ENCODE measurements at places on chromosomes 3 and 15. TPM values are rescaled to one million over a fixed set of nuclear protein-coding genes. Genes with fewer than 3 reads are reported as not detected.

Gene SNTN
- 12.8 TPM for total RNA-seq

Gene IL5RA
- total RNA-seq = 5.6 TPM

Gene RSRC1
- 29.8 TPM for total RNA-seq

Gene ZIC1
- not detected for total RNA-seq

Gene TNFSF10
- 168 TPM for total RNA-seq

Gene STAC
- total RNA-seq = 51.4 TPM

Gene SCAANT1
- not detected for total RNA-seq

Gene ADAM10
- 166 TPM for total RNA-seq

Gene GFM1
- total RNA-seq = 38.7 TPM

Gene MYO5C
- 74.7 TPM for total RNA-seq

Gene FOXB1
- not detected for total RNA-seq

GRCh38 chr3:155308831-155309230 is 15.3 kb upstream of the STRIT1 start:
- H3K36me3 ChIP-seq = no peaks in the 10 kb centered on the region
- H3K4me1 ChIP-seq = no peaks in the 10 kb centered on the region
- H3K27ac ChIP-seq = no peak overlapping the region

- DNase-seq = no peak
- H3K36me3 ChIP-seq = no peaks in the 10 kb centered on the region
- no peak overlapping the region for H3K4me3 ChIP-seq
- H3K27ac ChIP-seq = no peak overlapping the region
- H3K27me3 ChIP-seq = no peaks in the 10 kb centered on the region
- H3K4me1 ChIP-seq = peaks cover 30% of the 10 kb centered on the region
Observed at GRCh38 chr3:194573680-194574437, 59.4 kb downstream of the TMEM44 start.

GRCh38 chr15:38707802-38708671 is 143.4 kb upstream of the RASGRP1 start:
- H3K4me3 ChIP-seq = no peak overlapping the region
- DNase-seq = no peak
- peaks cover 3% of the 10 kb centered on the region for H3K27me3 ChIP-seq
- H3K4me1 ChIP-seq = no peaks in the 10 kb centered on the region

DNA sequence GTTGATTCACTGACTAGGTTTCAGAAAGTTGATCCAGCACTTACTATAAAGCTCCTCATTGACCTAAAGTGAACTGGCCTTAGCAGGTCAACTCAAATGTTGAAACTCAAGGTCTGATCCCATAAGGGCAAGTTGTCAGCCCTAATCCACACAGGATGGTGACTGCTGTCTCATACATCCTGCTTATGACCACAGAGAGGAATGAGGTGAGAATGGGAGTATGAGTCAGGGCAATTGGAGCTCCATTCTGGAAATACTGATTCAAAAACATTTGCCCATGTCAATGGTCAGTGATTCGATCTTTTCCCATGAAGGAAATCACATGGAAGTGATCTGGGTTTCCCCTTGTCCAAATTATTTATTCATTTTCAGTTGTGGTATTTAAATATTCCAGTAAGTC is 78.7 kb downstream of the ZNF385D start:
- H3K27me3 ChIP-seq = no peaks in the 10 kb centered on the region
- H3K36me3 ChIP-seq = no peaks in the 10 kb centered on the region
- no peak overlapping the region for H3K27ac ChIP-seq
- DNase-seq = no peak
- no peak overlapping the region for H3K4me3 ChIP-seq

GRCh38 chr15:92845126-92845508 is 55.0 kb upstream of the CHD2 start:
- no peak overlapping the region for H3K4me3 ChIP-seq
- peak overlapping the region; percentile 82 for H3K27ac ChIP-seq
- H3K4me1 ChIP-seq = peaks cover 31% of the 10 kb centered on the region
- H3K27me3 ChIP-seq = no peaks in the 10 kb centered on the region

- H3K4me3 ChIP-seq = no peak overlapping the region
- DNase-seq = no peak
Observed at GRCh38 chr15:69983696-69984265, 113.9 kb downstream of the TLE3 start.

DNA sequence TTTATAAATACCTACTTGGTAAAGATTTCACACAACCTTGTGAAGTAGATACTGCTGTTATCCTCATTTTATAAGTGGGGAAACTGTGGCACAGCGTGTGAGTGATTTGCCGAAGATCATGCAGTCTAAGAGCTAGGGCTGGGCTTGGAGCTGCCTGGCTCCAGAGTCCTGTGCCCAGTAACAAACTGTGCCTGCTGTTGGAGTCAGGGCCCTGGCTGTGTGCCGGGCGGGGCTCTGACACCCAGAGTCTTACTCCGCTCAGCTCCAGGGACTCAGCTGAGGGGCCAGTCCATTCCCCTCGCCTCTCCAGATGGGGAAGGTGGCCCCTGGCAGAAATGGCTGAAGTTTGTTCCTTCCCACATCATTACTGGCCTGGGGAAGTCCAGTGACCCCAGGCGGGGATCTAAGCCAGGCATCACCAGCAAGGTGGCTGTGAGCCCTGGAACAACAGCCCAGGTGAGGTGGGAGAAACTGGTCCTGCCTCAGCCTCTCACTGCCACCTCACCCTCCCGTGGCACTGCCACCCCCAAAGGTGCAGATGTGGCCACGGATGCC is 17.3 kb upstream of the PLXNA1 start:
- DNase-seq = peak; percentile 30
- peaks cover 15% of the 10 kb centered on the region for H3K4me1 ChIP-seq
- H3K4me3 ChIP-seq = no peak overlapping the region

DNA sequence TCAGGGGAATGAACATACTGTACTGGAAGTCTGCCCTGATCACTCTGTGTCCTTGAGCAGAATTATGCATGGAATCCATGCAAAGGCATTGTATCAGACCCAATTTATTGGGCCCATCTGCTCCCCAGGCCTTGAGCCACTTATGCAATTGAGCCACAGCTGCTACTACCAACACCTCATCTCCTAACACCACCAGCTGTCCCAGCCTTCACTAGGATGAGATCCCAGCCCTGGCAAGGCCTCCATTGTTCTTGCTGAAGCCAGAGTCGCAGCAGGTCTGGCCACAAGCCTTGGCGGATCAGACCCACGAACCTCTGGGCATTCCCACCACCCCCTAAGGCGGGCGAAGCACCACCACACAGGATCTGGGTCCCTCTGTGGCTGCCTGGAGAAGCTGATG is 9.2 kb upstream of the NME9 start:
- DNase-seq = no peak
- no peak overlapping the region for H3K4me3 ChIP-seq
- no peaks in the 10 kb centered on the region for H3K36me3 ChIP-seq
- no peaks in the 10 kb centered on the region for H3K4me1 ChIP-seq

- peak; percentile 84 for DNase-seq
- H3K4me3 ChIP-seq = peak overlapping the region; percentile 84
- H3K27ac ChIP-seq = peak overlapping the region; percentile 98
- H3K4me1 ChIP-seq = peaks cover 21% of the 10 kb centered on the region
Observed at GRCh38 chr3:33717616-33717865, 513 bp downstream of the CLASP2 start.

- H3K4me3 ChIP-seq = no peak overlapping the region
- H3K27ac ChIP-seq = no peak overlapping the region
- H3K36me3 ChIP-seq = no peaks in the 10 kb centered on the region
- H3K4me1 ChIP-seq = no peaks in the 10 kb centered on the region
- H3K27me3 ChIP-seq = no peaks in the 10 kb centered on the region
Observed at GRCh38 chr3:65633018-65633638, 405.6 kb downstream of the MAGI1 start.

DNA sequence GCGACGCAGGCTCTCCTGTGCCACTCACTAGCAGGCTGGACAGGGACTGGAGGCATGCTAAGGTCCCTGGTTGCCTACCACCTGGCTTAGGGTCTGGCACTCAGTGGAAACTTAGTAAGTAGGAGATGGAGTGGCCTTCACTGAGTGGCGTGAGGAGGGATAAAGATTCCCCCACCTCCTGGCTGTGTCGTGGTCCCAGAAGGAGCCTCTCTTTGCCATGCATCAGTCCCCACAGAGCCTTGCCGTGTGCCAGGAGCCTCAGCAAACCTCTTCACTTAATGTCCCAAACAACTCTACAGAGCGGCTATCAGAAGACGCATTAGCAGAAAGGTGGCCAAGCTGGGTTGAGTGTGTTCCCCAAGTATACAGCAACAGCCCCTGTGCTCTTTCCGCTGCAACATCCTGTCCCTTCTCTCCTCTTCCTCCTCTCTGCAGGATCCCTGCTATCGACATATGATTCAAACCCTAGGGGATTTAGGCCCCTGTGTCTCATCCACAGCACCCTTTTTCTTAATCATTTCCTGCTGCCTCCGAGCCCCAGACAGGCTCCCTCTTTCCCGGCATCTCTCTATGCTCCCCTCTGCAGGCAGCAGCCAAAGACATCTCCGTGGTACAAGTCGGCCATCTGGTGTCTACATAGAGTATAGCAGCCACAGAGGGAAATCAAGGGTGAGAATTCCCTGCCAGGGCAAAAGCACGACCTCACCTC is 66.7 kb downstream of the SLC6A1 start:
- no peak for DNase-seq
- H3K27ac ChIP-seq = no peak overlapping the region
- H3K4me1 ChIP-seq = peaks cover 7% of the 10 kb centered on the region
- no peak overlapping the region for H3K4me3 ChIP-seq

- H3K4me3 ChIP-seq = no peak overlapping the region
- H3K27ac ChIP-seq = no peak overlapping the region
- peaks cover 4% of the 10 kb centered on the region for H3K4me1 ChIP-seq
- H3K36me3 ChIP-seq = no peaks in the 10 kb centered on the region
- no peak for DNase-seq
- no peaks in the 10 kb centered on the region for H3K27me3 ChIP-seq
Observed at GRCh38 chr3:167852216-167852615, 116.7 kb downstream of the SERPINI1 start.

- no peak overlapping the region for H3K4me3 ChIP-seq
- H3K4me1 ChIP-seq = peaks cover 15% of the 10 kb centered on the region
- DNase-seq = no peak
- peaks cover 5% of the 10 kb centered on the region for H3K27me3 ChIP-seq
- no peak overlapping the region for H3K27ac ChIP-seq
Observed at GRCh38 chr15:100914876-100915275, 4.3 kb upstream of the LRRK1 start.

DNA sequence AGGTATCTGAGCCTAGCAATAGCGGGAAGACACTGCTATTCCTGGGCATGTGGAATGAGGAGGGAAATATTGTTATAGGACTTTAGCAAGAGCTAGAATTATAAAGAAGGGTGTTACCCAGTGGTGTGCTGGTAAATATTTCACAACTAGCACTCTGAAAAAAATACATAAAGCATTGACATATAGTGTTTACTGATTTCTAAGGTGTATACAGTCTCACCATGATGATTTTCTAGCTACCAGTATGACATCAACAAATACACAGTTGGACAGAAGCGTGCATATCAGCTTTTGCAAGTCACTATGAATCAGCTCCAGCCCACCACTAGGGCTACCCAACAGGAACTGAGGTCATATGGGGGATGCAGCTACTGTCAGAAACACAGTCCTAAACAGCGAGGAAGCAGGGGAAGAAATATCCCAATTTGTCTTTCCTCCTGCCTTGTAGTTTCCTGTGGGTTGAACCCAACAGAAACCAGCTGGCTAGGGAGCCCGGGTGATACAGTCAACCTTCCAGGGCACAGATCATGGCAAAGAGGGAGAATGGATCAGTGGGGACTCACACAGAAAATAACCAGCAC is 39.6 kb downstream of the HGD start:
- H3K4me3 ChIP-seq = no peak overlapping the region
- H3K36me3 ChIP-seq = no peaks in the 10 kb centered on the region
- no peak overlapping the region for H3K27ac ChIP-seq

- no peak for DNase-seq
- H3K27ac ChIP-seq = no peak overlapping the region
- H3K4me1 ChIP-seq = no peaks in the 10 kb centered on the region
- H3K27me3 ChIP-seq = no peaks in the 10 kb centered on the region
Observed at GRCh38 chr3:182738583-182739411, 54.5 kb upstream of the ATP11B start.

DNA sequence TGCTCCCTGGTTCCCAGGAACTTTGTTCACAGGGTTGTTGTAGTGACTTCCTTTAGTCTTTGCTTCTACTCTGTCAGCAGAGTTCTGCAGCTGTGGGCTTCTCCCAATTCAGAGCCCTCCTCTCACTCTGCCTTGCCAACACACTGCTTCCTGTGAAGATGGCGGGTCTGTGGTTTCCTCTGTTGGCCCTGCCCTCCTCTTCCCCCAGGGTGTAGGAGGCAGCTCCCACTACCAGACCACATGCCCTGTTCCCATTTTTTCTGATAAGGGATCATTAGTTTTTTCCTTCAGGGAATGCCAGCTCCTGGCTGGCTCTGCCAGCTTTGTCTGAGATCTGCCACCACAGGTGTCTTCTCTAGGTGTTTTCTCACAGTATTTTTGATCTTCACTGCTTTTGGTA is 12.7 kb downstream of the SPSB4 start:
- no peaks in the 10 kb centered on the region for H3K36me3 ChIP-seq
- no peak for DNase-seq
- no peaks in the 10 kb centered on the region for H3K27me3 ChIP-seq
- no peak overlapping the region for H3K27ac ChIP-seq

DNA sequence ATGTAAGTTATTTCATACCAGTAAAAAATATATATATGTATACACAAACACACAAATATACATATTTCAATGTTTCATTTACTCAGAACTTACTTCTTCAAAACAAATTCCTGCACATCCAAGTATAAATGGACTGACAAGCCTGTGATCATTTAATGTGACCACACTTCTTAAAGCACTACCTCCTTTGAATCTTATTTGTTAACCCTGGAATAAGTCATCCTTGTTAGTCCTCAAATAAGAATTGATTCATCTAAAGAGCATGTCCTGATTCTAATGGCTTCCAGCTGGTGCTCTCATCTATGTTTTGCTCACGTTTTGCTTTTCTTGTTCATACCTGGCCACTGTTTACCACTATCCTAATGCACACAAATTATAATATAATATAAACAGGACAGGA is 103.9 kb upstream of the UBP1 start:
- no peak for DNase-seq
- no peak overlapping the region for H3K27ac ChIP-seq
- peaks cover 58% of the 10 kb centered on the region for H3K36me3 ChIP-seq
- H3K4me1 ChIP-seq = no peaks in the 10 kb centered on the region

DNA sequence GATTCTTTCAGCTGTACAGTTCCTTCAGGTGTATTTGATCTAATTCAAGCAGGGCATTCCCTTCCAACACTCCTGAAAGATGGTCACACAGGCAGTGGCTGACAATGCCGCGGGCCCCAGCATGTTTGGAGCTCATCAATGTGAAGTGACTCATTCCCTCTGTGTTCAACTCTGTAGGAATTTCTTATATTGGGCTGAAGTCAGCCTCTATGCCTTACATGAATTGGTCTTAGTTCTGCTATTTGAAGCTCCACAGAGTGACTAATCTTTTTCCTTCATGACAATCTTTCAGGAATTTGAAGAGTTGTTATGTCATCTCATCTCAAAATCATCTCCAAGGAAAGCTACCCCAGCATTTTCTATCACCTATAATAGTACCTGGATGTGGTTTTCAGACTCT is 142.5 kb upstream of the C2CD4B start:
- H3K4me1 ChIP-seq = peaks cover 10% of the 10 kb centered on the region
- H3K4me3 ChIP-seq = no peak overlapping the region
- no peaks in the 10 kb centered on the region for H3K27me3 ChIP-seq
- no peak overlapping the region for H3K27ac ChIP-seq

Data from lower lobe of right lung (tissue), 2 donors.